NCI-H1092 (cell line): ENCODE measurements at places on chromosomes 13 and 19.

- no peak for DNase-seq
Observed at GRCh38 chr13:108463340-108463739, 166.1 kb upstream of the MYO16 start.

GRCh38 chr13:30110301-30111070, 196.9 kb downstream of the KATNAL1 start:
- no peak for DNase-seq

GRCh38 chr13:107835339-107836018, 379.9 kb downstream of the LIG4 start:
- no peak for DNase-seq

- DNase-seq = no peak
Observed at GRCh38 chr13:35393886-35394285, 82.6 kb downstream of the MAB21L1 start.
